ENCODE measurements at places on chromosomes 7 and 10.
A peak's percentile ranks its signal among the peaks of the same experiment; 100 is the strongest.

GRCh38 chr7:128420773-128421172, 11.0 kb upstream of the IMPDH1 start:
- no peak for DNase-seq

GRCh38 chr10:12482587-12482986, 133.2 kb downstream of the CAMK1D start:
- no peak for DNase-seq

- no peak for DNase-seq
Observed at GRCh38 chr10:423178-423577, 266.3 kb downstream of the DIP2C start.

GRCh38 chr7:55160539-55160938, 141.7 kb downstream of the EGFR start:
- DNase-seq, result no peak

GRCh38 chr10:60513281-60513680, 123.6 kb upstream of the ANK3 start:
- no peak for DNase-seq

GRCh38 chr7:29587195-29587808, 23.7 kb downstream of the PRR15 start:
- DNase-seq, result no peak

DNA sequence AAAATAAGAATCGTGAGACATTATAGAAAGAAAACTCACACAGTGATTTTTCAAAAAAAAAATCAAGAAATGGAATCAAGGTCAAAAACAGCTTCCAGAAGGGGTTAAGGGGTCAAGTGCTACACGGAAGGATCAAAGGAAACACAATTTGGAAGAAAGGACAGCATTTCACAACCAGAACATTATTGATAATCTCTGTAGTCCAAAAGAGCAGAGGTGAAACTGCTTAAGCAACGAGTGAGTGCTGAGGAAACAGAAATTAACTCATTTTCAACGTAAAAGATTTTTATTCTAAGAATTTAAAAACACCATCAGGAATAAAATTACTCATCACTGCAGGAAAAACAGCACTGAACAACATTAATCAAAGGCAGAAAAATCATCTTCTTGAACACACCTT, 23.5 kb downstream of the MINDY3 start:
- no peak for DNase-seq

- DNase-seq, result no peak
Observed at GRCh38 chr10:86391236-86391840, 24.7 kb upstream of the GRID1 start.

DNA sequence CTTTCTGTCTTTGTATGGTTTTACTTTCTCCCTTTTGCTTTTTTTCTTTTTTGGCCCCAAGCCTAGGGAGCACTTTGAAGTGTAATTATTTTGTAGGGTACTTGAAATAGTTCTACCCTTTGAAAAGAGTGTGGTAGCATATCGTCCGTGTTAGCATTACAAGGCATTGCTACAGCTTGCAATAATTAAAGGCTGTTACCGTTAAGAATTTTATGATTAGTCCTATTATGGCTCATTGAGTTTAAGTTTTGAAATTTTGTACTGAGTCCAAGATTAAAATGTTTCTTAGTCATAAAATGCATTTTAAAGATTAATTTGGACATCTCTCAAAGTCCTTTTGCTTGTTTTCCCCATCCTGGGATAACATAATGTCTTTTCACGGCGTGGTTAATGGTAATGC, 490.0 kb upstream of the LRRN3 start:
- no peak for DNase-seq

GRCh38 chr10:122325235-122325634, 49.3 kb upstream of the PLEKHA1 start:
- no peak for DNase-seq

DNA sequence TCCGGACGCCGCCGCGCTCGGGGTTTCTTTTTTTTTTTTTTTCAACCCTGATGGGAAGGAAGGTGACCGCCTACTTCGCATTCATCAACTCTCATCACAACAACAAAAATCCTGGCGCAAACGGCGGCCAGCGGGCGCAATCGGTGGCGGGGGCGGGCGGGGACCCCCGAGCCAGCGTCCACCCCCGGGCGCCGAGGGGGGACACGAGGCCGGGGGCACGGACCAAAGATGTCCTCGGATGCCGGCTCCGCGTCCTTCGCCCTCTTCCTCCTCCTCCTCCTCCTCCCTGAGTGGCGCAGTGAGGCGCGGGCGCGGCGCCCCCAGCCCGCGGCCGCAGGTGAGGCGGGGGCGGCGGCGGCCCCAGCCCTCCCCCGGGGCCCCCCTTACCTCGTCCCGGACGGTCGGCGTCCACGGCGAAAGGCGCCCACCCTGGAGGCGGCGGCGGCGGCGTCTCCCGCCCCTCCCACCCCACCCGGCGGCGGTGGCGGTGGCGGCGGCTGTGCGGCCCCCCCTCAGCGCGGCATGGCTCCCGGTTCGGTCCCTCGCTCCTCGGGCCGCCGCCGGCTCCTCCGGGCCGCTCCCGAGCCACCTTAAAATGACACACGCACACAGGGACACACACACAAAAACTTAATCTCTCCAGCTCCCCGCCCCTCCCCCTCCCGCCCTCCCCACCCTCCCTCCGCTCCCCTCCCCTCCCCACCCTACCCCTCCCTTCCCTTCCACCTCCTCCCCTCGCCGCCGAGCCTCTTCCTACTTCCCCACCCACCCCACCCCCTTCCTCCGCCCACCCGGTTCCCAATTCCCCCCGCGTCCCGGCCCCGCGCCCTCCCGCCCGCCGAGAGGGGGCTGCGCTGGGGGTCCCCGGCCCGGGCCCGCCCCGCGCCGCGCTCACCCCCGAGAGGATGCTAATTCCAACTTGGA, at the start of gene CTBP2:
Gene CTBP2 (minus strand): TSS at position 632 of the 924 bp plus-strand sequence.
- DNase-seq, result no peak

DNA sequence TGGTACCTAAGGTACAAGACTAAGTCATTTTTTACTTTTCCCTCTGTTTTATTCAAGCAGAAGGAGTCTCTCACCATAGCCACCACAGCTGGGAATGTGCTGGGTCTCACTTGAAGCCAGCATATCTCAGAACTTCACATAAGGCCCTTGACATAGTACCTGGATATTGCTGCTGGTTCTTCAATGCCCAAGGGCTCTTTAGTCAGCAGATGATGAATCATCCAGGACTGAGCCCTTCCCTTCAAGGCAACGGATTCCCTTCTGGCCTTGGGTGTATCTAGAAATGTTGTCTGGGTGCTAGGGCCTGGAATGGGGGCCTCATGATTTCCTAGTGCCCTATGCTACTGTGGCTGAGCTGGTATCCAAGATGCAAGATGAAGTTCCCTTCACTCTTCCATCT, 93.9 kb downstream of the ADCYAP1R1 start:
- no peak for DNase-seq

DNA sequence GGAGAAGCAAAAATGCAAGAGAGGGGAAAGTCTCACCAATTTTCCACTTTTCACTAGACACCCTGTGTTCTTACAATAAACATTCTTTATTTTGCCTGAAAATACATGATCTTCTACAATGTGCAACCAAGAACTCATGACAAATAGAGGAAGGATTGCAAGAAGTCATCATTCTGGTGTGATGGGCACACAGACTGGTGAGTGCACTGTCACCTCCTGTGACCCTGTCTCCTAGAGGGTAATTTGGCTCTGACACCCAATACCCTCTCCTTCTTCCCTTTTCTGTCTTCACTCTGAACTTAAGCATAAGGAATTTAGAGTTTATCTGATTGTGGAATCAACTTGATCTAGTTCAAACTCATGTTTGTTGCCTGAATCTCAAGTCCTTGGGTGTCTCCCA, 153.7 kb downstream of the SH2D4B start:
- DNase-seq, result no peak

DNA sequence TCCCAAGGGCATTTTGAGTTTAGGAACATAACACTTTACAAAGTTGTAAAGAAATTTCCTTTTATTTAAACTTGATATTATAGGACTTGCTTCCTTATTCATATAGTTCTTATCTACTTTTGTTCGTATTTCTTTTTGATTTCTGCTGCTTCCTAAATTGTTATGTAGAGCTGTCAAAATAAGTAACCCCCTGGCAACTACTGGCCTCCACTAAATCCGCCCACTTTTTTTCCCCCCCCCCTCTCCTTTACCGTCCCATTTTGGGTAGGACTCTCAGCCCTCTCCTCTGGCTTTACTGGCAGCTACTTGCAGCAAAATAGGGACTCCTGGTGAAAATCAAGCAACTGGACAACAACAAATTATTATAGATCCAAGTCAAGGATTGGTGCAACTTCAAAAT, 1.1 kb downstream of the SP4 start:
- no peak for DNase-seq

DNA sequence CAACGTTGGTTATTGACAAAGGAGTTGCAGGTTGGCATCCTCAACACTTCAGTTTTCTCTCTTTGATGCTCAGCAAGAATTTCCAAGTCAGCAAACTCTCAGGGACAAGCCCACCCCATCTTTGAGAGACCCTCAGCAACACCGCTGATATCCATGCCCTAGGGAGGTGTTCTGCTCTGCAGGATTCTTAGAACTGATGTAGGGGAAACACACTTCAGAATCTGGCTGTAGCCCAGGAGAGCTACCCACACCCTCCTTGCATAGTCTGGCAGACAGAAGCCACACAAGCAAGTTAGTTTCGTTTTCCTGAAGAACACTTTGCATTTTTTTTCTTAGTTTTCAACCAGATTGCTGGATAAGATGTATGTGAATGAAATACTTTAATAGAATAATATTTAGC, 822 bp downstream of the SAMD9L start:
- DNase-seq, result no peak

DNA sequence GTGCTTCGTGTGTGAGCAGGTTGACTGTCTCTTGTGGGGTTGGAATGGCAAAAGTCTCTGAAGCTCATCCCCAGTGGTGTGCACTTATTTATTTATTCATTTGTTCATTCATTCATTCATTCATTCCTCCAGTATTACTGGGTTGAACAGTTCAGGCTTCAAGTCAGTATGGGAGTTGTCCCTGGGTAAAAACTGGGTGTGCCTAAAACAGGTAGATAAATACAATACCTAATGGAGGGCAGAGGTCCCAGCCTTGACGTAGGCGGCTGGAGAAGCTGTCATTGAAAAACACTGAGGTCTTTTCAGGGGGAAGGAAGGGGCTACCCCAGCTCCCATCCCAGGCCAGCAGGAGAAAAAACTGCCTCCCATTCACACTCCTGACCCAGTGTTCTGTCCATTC, 11.0 kb downstream of the CASP7 start:
- DNase-seq, result no peak

DNA sequence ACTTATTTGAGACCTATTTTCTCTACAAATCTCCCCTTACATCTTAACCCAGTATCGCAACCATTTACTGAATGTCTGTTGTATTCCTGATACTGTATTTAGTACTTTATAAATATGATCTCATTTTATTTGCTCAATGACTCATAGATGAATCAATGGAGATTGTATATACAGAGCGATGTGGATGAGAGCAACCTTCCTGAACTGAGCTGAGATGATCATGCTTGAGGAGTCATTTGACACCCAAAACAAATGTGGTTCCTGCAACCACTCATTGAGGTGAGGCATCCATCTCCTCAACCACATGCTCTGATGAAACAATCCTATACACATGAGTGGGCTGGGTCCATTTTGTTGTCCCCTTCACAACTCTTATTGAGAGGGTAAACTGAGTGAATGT, 250.0 kb downstream of the CDC14C start:
- peak; percentile 70 for DNase-seq

DNA sequence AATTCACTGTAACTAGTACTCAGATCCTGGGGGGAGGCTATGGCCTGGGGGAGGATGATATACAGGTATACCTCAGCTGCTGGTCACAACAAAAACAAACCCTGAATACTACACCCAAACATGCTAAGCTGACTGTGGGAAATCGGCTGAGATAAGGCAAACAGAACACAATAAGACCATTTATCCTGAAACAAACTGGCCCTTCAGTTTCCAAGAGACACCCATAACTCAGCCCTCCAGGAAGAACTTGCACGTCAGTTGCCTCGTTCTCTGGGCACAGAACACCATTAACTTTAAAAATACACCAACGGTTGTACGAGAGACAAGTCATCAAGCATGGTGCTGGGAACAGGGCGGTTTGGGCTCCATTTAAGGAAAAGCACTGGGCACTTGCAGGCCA, 24.1 kb upstream of the KCNMA1 start:
- DNase-seq, result no peak

GRCh38 chr10:4337563-4337962, 488.4 kb upstream of the AKR1E2 start:
- no peak for DNase-seq

- no peak for DNase-seq
Observed at GRCh38 chr10:74728225-74728624, 98.2 kb upstream of the KAT6B start.

DNA sequence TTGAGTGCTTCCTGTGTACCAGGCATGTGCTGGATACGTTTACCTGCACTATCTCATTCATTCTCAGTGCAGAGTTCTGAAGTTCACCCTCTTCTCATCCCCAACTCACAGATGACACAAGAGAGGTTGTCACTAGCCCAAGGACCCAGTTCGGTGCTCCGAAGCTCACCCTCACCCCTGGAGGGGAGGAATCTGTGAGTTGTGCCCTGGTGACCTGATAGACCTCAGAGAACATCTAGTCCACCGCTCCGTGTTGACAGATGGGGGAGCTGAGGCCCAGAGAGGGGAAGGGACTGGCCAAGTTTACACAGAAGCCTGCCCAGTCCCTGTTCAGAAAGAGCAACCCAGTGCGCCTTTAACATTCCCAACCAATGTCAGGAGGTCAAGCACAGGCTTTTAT, 44.8 kb upstream of the EMX2 start:
- no peak for DNase-seq

DNA sequence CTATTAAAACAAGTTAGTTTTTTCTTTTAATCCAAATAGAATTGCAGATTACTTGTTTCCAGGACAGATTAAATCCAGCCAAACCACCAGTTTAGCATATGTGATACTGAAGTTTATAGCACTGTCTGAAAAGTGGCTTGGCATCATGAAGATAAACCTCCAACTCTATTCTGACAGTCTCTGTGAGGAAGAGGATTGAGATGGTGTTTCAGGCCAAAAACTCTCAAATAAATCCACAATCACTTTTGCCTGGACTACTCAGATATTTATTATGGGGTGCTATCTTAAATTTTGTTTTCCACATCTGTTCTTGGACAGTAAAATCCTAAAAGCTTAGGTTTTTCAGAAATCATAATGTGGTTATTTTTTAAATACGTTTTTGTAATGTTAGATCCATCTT, 161.7 kb upstream of the SEMA3C start:
- no peak for DNase-seq

- DNase-seq, result peak; percentile 34
Observed at GRCh38 chr10:69801434-69802315, at the start of gene COL13A1. COL13A1 (plus strand) TSS chr10:69801906; CDS start chr10:69802424, 518 bp downstream.

DNA sequence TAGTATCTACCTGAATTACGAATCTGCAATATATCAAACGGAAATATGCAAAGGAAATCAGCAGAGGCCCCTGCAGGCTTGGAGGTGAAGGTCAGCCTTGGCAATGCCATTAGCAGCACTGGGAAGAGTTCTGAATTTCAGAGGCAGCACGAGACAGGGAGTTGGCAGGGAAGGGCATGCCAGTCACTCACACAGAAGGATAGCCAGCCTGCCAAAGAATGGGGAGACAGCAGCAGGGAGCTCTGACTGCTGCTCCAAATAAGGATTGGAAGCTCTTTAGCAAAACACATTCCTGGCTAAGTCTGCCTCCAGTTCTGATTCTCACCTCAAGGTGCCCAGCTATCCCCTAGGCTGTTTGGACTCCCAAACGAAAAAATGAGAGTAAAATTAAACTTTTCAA, 188.0 kb downstream of the PDE1C start:
- DNase-seq, result no peak
